HL-60 (cell line): ENCODE measurements at places on chromosomes 12 and 14.

- DNase-seq, result no peak
Measured at GRCh38 chr12:46517579-46517962, 145.0 kb upstream of the SLC38A2 start.

DNA sequence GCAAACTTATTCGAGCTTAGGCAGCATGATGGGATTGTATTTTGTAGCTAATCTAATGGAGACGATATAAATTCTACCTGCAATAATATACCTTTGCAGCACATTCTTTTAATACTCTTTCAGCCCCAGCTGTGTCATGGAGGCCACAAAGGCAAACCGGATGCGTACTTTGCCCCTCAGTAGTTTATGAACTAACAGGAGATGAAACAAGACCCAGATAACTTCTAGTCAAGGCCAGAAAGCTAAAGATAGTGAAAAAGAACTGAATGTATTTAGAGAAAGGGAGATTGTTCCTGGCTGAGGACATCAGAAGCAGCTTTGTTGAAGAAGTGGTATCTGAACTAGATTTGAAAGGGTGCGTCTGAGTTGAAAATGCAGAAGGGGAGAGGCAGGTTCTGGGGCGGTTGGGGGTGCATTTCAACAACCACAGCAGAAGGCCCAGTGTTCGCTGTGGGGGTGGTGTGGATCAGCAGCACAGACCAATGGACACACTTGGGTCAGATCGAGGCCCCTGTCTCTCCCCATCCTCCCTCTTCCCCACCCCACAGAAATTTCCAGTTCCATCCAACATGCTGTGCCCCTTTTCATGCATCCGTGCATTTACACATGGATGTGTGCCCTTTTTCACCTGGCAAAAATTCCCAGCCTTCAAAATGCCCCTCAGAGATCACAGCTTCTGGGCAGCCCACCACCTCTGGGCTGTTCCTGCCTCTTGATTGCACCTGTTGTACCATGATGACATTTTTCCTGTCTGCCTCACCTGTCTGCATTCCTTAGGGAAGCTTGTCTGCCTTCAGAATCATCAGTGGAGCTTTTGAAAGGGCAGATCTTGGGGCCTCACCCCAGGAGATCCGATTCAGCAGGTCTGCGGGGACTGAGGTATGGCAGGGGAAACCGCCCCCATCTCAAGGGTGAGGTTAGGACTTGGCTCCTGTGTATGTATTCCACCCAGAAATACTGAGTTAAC lies 2.2 kb downstream of the ZNF839 start:
- no peak for DNase-seq

- no peak for DNase-seq
Measured at GRCh38 chr12:30314506-30315100, 381.1 kb downstream of the IPO8 start.

DNA sequence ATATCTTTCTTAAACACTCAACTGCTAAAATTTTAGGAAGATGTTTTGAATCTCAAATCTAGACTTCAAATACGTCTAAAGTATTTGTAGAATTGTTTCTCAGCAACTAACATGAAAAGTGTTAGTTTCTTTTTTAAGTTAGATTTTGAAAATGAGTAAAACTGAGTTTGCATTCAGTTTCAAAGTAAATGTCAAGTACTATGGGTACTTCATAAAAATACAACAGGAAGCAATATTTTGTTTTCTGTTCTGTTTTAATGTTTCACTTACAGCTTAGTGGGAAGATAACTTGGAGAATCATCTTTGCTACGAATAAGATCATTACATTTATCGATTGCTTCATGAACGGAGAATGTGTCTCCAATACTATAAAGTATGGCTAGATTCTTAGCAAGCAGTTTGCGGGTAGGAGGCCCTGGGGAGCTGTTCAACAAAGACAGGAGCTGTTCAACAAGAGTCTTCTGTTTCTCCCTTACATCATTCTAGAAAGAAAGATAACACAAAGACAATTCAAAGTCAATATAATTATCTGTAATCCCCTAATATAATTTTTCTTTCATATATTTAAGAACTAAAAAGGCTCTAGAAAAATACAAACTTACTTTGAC lies 20.2 kb downstream of the HEATR5A start:
- DNase-seq, result no peak

DNA sequence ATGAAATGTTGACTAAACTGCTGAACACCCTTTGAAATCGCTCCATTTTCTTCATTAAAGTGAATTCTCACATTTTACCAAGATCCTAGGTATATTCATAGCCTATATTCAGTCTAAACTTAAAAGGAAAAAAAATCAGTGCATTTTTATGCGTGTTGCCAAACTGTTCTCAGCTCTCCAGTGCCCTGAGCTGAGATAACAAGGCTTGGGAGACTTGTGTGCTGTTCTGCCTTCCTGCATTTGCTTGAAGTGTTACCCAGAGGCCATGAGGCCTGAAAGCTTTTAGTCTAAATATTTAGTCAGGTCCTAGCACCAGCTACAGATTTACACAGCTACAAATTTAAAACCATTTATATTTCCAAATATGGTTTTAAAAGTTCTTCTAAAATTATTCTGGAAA lies 8.6 kb upstream of the PALS1 start:
- no peak for DNase-seq

DNA sequence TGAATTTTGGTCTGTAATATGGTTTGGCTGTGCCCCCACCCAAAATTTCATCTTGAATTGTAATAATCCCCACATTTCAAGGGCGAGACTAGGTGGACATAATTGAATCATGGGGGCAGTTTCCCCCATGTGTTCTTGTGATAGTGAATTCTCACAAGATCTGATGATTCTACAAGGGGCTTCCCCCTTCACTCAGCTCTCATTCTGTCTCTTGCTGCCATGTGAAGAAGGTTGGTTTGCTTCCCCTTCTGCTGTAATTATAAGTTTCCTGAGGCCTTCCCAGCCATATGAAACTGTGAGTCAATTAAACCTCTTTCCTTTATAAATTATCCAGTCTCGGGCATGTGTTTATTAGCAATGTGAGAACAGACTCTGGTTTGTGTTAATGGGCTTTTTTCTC lies 5.9 kb downstream of the LRRC9 start:
- no peak for DNase-seq

- DNase-seq, result no peak
Measured at GRCh38 chr14:93989939-93990338, 7.2 kb upstream of the CCDC197 start.

- no peak for DNase-seq
Measured at GRCh38 chr12:9404469-9405260, 196.5 kb upstream of the PZP start.

GRCh38 chr14:51006781-51007211 lies 62.5 kb upstream of the PYGL start:
- DNase-seq, result peak; percentile 54

DNA sequence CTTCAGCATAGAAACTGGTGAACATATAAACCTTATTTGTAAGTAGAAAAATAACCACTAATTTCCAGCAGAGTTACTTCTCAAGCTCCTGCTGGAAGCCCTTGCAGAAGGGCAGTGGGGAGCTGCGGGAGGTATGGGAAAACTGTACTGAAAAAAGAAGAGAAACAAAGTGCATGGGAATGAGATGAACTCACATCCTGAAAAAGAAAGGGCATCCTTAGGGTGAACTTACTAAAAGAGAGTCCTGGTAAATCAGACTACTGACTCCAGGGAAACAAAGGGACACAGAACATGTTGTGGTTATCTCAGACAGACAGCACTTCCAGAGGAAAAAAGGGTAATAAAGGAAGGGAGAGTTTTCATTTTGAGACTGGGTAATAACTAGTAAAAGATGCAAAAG lies 515.1 kb downstream of the RPL10L start:
- DNase-seq, result no peak

- no peak for DNase-seq
Measured at GRCh38 chr14:85233756-85234155, 296.2 kb upstream of the FLRT2 start.

DNA sequence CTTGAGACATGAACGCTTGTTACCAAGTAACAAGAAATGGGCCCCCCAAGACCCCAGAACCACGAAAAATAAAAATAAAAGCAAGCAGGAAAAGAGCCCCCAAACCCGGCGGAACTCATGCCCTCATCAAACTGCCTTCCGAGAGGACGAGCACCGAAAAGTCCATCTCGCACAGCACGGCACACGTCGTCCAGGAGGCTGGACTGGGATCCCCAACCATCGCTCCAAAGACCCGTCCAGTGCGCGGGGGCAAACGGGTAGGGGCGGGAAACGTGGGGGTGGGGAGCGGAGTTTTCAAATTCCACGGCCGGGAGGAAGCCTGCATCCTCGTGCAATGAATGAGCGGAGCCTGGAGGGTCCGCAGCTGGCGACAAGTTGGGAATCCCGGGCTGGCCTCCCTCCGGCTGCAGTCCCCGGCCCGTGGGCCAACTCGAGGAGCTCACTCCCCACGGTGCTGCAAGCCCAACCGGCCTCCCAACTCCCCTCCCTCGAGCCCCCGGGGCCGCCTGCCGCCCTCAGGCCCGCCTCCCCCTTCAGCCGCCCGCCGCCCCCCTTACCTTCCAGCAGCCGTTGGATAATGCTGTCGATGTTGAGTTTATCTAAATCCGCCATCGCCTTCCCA lies 484 bp downstream of the PPP1CC start:
- DNase-seq, result peak; percentile 25

DNA sequence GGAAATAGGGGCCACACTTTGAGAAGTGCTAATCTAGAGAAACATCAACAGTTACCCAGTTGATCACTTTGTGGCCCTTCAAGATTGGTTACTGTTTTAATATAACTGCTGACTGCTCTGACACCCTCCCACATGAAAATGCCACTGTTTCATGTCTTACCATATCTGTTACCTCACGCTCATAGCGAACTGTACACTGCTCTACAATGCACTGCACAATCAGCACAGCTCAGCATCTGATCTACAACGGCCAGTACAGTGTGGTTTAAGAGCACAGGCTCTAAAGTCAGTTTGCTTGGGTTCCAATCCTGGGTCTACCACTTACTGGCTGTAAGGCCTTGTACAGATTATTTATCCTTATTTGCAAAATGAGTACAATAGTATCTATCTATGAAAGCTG lies 39.1 kb downstream of the SPPL3 start:
- no peak for DNase-seq

DNA sequence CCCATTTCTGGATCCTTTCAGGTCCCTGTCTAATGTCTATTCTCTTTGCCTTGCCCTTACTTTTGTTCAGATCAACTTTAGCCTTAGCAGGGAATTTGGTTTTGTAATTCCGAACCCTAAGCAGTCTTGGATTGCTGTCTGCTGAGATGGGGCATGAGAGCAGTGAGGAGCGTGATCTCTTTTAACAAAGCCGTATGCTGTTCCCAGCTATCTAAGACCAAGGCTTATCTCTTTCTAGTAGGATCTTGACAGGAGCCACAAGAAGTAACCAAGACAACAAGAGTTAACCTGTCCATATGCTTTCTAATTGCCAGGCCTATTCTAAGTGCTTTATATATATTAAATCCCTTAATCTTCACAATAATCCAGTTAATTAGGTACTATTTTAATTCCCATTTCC lies 4.5 kb upstream of the DHRS7 start:
- DNase-seq, result no peak
